ENCODE measurements at places on chromosomes 3 and 15.

DNA sequence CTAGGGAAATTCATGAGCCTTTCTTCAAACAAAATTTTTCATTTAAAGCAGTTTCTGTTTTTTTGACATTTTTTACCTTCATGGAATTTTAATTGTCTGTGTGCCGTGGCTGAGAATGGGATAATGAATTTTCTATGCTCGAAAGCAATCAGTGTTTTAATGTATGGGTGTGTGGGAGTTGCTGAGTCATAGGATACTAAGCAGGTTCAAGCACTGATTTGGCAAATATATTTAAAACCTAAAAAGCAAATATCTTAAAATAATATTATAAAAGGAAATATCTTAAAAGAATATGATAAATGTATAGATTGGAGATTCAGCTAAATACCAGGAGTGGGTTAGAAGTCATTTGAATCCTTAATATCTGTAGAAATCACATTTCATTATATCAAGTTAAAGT is 173.6 kb upstream of the LRRFIP2 start:
- DNase-seq: no peak

GRCh38 chr15:68585574-68586273 is 6.9 kb downstream of the CORO2B start:
- DNase-seq: no peak

DNA sequence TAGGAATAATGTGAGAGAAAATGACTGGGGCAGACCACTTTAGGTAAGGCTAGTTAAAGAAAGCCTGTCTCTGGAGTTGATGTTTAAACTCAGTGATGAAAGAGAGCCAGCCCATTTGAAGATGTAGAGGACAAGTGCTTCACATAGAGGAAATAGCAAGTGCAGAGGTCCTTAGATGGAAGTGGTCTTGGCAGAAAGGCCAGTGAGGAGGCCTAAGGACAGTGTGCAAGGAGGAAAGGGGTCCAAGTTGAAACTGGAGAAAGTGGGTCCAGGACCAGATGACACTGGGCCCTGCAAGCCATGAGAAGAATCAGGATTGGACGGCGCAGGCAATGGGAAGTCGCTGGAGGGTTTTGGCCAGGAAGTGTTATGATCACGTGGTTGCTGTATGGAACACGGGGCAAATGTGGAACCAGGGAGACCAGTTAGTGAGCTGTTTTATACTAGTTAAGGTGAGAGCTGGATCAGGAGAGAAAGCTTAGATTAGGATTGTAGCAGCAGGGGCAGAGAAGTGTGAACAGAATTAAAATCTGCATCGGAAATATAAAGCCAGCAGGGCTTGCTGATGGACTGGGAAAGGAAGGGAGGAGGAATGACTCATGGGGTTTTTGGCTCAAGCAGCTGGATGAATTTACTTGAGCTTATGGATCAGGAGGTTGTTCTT is 48.0 kb upstream of the SCAANT1 start:
- no peak for DNase-seq

DNA sequence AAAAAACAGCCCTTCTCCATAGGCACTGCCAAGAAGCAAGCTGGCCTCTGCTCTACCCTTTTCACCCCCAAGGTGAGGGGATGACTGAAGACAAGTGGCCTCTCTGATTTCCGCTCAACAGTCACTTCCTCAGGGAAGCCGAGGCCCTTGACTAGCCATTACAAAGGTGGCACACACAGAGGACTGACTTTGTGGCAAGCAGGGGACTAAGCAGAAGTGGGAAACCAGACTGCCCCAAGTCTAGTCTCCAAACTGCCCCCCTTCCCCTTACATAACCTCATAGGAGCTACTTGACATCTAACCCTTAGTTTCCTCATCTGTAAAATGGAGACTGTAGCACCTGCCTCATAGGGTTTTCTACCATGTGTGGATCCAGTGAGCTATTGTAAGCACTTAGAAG is 118.9 kb downstream of the FOXP1 start:
- no peak for DNase-seq

- no peak for DNase-seq
These were observed 228.8 kb upstream of the PPP2R3A start for GRCh38 chr3:135736740-135737139.

DNA sequence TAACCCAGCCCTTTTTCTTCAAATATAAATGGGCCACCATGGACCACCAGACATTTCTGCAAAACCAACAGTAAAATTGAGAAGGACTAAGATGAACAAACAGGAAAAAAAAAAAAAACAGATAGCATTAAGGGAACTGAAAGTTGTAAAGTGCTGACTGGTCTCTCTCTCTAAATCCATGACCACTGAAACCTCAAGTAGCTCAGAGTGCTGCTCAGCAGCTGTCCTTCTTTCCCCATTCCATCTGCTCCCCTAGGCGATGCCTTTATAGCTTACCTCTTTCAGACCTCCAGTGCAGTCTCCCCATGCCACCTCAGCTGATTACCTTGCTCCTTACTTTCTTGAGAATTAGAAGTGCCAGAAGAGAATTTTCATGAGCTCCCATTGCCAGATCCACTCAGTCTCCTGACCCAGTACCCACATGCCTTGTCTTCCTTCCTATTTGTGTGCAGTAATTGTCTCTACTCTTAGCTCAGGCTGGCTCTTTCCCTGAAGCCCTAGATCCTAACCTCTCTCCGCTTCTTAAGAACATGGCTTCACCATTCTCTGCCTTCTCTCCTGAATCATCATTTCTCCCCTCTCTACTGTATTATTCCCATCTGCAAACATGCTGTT is 23.9 kb upstream of the XIRP1 start:
- DNase-seq: no peak

DNA sequence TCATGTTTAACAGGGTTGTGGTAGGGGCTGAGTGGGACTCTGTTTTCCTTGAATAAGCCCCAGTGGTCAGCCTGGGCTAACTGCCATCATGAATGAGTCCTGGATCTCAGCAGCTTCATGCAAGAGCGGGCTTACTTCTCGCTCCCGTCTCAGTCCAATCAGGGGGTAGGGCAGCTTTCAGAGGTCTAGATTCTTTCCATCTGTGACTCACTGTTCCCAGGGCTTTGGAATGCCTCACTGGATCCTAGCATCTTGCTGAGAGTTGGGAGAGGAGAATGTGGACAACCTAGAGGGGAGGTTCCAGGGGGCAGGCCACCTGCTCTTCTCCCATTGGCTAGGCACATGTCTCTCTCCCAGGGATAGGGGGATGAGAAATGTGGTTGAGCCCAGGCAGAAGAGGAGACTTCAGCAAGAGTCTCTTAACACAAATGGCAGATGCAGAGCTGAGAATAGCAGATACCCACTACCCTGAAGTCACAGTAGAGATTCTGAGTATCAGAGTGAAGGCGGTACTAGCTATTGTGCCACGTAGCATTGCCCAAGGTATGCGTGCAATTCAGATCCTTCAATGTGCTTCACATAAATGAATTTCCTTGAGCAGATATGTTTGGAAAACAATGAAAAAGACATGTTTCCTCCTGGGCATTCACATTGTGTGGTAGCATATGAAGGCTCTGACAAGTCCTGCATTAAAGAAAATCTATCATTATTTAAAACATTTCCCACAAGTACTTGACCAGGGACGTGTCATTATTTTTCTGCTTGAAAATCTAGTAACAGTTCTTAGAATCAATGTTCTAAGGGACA is 257.7 kb upstream of the PROK2 start:
- DNase-seq: no peak

DNA sequence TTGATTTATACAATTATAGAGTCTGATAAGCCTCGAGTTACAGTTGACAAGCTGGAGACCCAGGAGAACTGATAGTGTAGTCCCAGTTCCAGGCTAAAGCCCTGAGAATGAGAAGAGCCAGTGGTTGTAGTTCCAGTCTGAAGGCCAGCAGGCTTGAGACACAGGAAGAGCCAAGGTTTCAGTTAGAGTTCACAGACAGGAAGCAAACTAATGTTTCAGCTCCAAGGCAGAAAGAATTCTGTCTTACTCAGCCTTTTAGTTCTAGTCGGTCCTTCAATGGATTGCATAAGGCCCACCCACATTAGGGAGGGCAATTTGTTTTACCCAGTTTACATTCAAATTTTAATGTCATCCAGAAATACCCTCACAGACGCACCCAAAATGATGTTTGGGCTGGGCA is 102.7 kb downstream of the CDIN1 start:
- DNase-seq: no peak

DNA sequence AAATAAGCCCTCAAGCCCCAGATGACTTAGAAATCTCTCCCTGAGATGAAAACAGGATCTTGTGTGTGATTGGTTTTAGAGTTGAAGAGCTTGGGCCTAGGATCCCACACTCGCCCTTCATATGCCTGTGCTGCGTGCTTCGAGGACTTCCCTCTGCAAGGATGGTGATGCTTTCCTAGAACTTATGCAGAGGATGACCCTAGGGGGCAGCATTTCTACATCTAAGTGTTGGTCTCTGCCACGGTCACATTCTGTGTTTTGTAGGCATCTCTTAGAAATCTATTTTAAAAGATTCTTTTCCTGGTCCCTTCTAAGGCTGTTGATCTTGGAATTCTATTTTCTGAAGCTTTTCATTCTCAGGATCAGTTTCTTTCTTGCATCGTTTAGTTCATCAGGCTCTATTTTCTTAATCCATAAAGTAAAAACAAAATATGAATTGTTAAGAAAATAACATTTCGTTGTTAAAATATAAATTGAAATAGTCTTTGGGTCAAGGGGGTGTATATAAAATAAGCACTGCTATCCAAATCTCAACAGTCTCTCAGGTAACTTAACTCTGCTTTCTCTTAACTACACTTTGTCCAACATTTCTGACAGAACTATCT is 45.7 kb downstream of the WDR76 start:
- DNase-seq: no peak

GRCh38 chr3:126461450-126462070 is 14.1 kb downstream of the ZXDC start:
- DNase-seq: no peak

DNA sequence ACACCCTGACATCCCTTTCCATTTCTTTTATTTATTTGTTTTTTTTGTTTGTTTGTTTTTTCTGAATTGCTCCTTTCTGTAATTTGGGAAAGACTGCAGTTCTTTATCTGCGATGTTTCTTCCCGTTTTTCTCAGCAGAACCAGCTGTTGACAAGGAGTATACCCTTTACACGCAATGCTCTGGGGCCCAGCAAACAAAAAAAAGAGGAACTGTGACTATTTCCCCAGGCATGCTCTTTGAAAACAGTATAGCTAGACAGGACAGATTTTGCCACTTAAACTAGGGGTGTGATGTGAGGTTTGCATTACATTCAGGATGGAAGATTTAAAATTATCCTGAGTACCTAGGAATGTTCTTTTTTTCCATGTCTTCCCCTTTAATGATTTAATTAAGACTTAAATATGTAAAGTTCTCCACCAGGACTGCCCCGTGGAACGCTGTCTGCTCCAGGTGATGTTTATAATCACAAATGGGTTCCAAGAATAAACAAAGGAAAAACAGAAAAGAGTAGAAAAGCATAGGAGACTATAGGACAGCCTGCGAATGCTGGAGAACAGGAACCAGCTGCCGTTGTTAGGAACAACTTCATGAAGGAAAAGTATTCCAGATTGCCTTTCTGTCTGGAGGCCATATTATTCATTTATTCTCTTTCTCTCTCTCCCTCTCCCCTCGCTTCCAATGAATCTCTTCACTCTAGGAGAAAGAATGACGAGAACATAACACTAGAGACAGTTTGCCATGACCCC is 43.3 kb downstream of the TGFBR2 start:
- DNase-seq: no peak

- no peak for DNase-seq
These were observed 23.4 kb downstream of the EMC4 start for GRCh38 chr15:34248190-34248589.

DNA sequence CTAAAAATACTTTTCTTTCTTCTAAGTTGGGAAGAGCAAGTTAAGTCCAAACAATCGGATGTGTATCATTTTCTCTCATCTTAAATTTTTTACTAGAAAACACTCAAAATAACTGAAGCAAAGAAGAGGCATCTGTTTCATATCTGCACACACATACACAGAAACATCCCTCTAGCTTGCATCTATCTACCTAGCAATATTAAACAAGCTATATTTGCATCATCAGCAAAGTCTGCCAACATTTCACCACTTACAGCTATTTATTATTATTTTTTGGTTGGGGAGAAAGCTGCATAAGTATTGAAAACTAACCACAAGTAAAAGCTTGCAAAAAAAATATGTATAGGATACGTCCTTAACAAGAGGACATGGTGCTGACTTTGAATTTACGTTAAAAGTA is 1.9 kb downstream of the GOLIM4 start:
- no peak for DNase-seq

DNA sequence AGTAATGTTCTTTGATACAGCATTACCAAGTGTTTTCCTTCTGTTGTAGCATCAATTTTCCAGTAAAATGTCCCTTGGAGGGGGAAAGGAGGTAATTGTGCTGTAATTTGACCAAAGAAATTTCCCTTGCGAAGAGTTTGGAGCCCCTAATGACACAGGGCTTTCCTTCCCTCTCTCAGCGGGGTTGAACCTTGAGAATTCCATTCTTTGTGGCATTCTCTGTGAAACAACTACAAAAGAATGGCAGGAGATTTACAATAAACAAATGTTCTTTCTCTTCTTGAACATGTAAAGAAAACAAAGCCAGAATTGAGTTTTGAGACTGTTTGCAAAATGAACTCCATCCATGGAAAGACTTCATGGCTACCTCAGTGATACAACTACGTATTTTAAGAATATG is 53.4 kb downstream of the SIDT1 start:
- no peak for DNase-seq

- DNase-seq: no peak
These were observed 445.1 kb upstream of the RBMS3 start for GRCh38 chr3:28835751-28836150.

- no peak for DNase-seq
These were observed 57.6 kb upstream of the CHRM5 start for GRCh38 chr15:33910741-33911140.

- DNase-seq: no peak
These were observed 515 bp downstream of the EIF4G1 start for GRCh38 chr3:184314700-184315542.

DNA sequence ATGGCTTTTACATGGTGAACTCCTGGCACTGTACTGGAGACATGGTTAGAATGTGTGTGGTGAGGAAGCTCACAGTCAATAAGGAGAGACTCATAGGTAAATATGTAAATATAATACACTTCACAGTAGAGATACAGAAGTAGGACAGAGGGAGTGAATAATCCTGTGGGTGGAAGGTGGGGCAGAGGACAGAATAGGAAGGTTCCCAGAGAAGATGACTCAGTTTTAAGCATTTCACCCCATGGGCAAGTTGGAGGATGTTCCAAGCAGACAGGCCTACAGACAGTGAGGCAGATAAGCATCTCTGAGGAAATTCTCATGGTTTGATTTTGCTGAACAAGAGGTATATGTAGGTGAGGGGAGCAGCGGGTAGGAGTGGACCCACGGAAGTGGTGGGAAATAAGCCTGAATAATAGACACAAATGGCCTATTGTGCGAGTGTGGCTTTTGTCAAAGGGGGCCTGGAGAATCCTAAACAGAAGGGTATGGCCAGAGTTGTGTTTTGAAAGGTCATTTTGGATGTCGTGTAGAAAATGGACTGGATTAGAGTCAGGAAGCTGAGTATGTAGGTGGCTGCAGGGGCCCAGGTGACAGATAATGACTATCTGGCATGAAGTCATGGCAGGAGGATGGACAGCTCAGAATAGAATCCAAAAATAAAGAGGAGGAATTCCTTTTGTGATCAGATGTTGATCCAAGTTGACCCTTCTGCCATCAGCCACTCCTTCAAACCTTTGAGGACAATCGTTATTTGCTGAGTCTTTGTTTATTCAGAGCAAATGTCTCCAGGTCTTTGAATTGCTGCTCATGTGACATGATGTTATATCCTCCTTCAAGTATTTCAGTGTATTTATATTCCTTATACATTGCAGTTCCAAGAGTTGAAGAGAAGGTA is 97.3 kb upstream of the THRB start:
- no peak for DNase-seq

GRCh38 chr15:53458736-53459135 is 300.7 kb downstream of the WDR72 start:
- no peak for DNase-seq

Data from NCI-H2081 treated with DMSO at 0.1 percent for 48 hours (cell line).